ENCODE measurements at places on chromosomes 13 and 19.
A peak's percentile ranks its signal among the peaks of the same experiment; 100 is the strongest.

- no peak for DNase-seq
Observed at GRCh38 chr13:112720814-112721197, 31.0 kb downstream of the ATP11A start.

- no peak for DNase-seq
Observed at GRCh38 chr13:30800107-30800506, 64.8 kb downstream of the ALOX5AP start.

GRCh38 chr13:95247852-95248251, 53.4 kb downstream of the ABCC4 start:
- no peak for DNase-seq

DNA sequence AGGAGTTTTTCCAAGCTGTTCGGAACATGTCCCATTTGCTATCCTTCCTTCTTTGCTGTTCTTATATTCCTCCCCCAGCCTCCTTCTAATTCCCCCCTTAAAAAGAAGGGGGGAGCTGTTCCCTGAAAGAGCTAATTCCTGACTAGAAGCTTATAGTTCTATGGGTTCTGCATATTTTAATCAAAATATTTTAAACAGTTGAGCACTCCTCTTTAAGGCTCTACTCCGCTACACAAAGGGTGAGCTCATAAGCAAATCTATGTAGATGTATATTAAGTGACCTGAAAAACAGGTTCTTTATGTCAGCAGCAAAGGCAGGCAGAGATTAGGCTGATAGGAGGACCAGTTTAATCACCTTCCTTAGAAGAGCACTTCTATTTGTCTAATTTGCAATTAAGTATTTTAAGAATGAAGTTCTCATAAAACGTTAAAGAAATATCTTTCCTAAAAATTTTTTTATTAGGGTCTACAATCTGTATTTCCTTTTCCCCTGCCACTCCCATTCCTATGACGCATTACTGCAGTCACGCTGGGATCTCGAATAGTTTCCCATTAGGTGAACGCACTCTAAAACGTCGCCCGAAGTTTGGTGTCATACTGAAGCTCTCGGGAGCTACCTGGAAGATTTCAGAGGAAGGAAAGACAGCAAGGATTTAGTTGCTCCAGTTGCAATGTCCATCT, 5.2 kb downstream of the EFNB2 start:
- DNase-seq = no peak

GRCh38 chr19:14091081-14091812, 696 bp upstream of the SAMD1 start:
- DNase-seq = peak; percentile 53

GRCh38 chr19:3098141-3098514, 4.0 kb downstream of the GNA11 start:
- DNase-seq = no peak

- DNase-seq = no peak
Observed at GRCh38 chr13:46544208-46544607, 8.8 kb upstream of the LRCH1 start.

DNA sequence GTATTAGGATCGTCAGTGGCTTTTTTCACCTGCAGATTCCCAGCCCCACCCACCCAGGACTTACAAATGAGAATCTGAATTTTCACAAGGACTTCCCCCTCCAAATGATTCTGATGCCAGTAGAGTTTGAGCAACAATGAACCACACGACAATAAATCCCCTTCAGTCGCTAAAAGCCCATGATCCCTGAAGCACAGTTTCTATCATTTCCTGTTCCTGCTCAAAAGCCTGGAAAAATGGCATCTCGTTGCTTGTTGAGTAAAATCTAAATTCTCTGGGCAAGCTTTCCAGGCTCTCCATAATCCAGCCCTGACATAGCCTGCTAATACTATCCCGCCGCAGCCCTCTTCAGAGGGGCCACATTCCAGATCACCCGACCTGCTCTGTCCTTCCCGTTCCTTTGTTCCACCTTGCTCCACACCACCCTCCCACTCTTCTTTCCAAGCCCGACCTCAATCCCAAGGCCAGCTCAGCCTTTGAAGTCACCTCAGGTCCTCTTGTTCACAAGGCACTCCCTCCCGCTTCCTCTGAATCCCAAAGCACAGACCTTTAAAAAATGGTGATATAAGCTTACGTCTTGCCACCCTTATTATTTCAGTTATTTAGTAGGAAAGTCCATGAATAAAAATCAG, 67.9 kb downstream of the NUFIP1 start:
- no peak for DNase-seq

GRCh38 chr13:111252446-111253364, 67.7 kb upstream of the TEX29 start:
- no peak for DNase-seq
